ENCODE measurements at places on chromosomes 13 and 19.
A peak's percentile ranks its signal among the peaks of the same experiment; 100 is the strongest.

DNA sequence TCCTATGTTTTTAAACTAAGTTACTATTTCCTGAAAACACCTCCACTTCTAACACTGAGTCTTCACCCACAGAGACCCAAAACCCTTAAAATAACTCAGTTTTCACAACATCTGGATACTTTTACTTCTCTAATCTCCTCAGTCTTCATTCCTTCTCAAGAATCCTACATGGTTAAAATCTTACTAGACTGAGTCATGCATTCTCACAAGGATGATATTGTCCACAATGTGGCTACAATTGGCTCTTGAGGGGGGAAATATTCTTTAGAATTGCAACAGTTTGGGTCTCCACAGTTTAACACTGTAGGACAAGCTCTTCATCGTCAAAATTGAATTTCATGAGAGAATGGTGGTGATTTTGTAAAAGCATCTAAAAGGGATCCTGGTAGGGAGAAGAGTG, 397.1 kb downstream of the SLITRK5 start:
- DNase-seq, result no peak

GRCh38 chr13:110665491-110666254, 40.2 kb downstream of the CARS2 start:
- DNase-seq, result no peak

DNA sequence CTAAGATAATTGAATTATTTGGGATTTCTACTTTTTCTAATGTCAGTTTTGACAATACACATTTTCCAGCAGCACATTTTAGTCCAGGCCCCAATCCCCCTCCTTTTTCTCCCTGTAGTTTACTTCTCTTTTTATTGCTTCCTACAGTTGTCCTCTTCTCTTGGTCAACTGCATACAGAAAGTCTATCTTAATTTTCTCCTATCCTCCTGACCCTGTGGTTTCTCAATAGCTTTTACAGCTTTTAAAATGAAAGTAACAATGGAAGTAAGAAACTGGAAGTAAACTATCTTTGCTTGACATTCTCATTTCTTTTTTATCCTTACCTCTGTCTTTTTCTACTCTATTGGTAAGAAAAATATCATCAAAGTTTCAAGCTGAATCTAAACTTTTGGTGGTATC, 106.5 kb upstream of the OXGR1 start:
- no peak for DNase-seq

- no peak for DNase-seq
Observed at GRCh38 chr13:107852072-107852471, 363.3 kb downstream of the LIG4 start.

DNA sequence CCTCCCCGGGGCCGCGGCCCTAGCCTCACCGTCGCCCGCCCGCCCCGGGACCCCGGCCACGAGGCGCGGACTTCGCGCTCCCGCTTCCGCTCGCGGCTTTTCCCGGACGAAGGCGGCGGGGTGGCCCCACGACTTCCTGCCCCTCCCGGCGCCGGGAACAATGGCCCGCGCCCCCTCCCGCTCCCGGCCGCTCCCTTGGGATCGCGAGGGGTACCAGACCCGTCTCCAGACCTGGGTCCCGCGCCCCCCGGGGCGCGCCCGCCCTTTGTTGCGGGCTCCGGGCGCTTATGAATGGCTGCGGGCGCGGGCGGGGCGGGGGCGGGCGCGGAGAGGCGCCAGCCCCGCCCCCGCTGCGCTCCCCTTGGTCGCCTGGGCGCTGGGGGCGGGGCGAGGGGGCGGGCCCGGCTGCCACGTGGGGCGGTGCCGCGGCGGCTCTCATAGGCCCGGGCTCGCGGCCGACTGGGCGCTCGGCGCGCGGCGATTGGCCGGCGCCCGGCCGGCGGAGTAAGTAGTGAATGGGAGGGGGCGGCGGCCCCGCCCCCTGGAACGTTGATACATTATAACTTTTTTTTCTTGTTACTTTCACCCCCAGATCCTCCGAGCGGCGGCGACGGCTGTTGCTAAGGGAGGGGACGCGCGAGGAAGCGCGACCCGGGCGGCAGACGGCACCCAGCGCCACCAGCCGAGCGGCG, 1.1 kb downstream of the MIDN start:
- peak; percentile 77 for DNase-seq

- DNase-seq, result no peak
Observed at GRCh38 chr19:53782698-53783097, 41.4 kb downstream of the NLRP12 start.

- DNase-seq, result no peak
Observed at GRCh38 chr13:50915565-50915964, 6.0 kb downstream of the RNASEH2B start.

DNA sequence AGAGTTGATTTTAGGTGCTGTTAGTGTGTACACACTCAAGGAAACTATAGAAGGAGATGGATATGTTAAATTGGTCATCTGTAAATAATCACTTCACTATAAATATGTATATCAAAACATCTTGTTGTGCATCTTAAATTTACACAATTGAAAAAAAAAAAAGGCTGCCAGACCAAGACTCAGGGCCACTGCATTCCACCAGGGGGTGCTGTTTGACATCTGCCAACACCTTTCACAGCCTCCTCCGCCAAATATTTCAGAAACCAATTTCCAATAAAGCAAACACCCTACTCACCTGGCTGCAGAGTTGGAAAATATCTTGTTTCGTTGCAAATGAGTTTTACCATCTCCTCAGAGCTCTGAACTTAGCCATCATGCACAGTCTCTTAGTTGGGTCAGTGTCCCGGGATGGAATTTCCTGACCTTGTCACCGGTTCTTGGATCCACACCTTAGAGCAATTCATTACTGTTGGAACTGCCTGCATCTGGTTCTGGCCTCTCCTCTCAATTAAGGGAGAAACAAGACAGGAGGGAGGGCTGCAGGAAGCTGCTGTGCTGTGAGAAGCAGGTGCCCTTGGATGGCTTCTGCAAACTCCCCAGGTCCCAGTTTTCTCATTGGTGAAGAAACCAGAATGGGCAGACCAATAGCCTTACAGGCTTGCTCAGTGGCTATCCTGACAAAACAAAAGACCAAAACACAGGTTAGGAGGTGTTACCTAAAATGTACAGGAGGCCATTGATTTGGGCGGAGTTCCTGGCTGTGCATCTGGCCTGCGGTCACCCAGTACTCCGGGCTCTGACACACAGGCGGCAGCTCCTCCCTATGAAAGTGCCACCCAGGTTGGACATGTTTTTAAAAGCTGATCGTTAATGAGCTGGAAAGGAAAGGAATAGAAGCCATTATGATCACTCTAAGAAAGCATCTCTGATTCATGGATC, 746.6 kb downstream of the UQCRFS1 start:
- DNase-seq, result peak; percentile 45

- DNase-seq, result no peak
Observed at GRCh38 chr13:98988277-98988676, 10.4 kb upstream of the DOCK9 start.

DNA sequence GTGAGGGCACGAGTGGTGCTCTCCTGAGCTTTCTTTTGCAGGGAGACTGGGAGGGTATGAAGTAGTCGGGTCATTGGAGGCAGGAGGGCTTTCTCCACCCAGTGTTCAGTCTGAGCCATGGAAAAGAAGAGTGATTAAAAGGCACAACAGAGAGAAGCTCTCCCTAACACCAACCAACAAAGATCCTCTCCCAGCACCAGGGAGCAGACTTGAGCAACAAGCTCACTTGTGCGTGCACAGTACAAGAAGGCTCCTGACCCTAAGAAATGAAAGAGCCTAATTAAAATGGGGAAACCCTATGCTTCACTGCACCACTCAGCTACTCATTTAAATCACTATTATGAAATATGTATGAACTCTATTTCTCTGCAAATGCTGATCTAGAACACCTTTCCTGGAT, 276.3 kb upstream of the SOX21 start:
- DNase-seq, result no peak

DNA sequence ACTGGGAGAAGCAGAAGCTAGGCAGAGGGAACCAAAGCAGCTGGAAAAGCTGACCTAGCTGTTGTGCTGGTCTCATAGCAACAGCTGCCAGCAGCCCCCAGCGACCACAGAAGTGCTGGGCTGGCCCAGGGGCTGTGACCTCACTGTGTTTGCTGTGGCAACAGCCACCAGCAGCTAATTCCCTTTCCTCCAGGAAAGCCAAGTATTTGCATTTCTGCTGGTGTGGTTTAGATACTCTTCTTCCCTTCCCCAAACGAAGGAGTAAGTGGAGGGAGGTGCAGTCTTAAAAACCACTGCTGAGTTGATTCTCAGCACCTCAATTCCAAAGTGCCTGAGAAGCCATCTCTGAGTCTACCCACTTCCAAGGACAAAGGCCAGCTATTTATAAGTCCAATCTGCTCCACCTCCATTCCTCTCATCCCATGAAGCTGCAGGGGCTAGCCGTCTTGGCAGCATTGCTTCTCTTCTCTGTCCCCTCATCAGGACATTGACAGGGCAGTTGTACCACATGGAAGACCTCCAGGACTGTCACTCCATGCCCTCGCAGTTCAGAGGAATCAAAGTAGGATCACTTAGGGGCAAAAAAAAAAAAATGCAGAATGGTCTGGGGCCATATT, 11.5 kb upstream of the CCDC97 start:
- DNase-seq, result no peak

- DNase-seq, result no peak
Observed at GRCh38 chr13:29421118-29421517, 174.4 kb downstream of the SLC7A1 start.

Measured in NCI-H1930 (cell line).